ENCODE measurements at places on chromosomes 16 and 17.

- DNase-seq: peak; percentile 25
Observed at GRCh38 chr17:41334385-41335305, 16.0 kb downstream of the KRT33A start.

GRCh38 chr16:24983561-24983960, 31.6 kb downstream of the ARHGAP17 start:
- no peak for DNase-seq

DNA sequence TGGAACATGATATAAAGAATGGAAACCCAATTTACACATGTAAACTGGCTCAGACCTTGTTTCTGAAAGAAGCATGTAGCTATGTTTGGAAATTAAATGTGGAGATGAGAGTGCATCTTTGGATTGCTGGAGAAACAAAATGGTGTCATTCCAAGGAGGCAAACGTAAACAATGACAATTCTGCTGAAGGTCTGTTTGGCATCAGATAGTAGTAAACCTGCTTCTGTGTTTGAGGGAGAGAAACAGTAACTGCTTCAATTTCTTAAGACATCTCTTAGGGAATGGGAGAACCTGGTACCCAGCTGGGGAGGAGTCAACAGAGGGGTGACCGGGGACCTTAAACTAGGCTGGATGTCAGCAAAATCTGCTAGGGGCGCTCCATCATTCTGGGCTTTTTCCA, 23.5 kb downstream of the GPRC5B start:
- no peak for DNase-seq

GRCh38 chr17:72219137-72219823, 98.5 kb downstream of the SOX9 start:
- no peak for DNase-seq

DNA sequence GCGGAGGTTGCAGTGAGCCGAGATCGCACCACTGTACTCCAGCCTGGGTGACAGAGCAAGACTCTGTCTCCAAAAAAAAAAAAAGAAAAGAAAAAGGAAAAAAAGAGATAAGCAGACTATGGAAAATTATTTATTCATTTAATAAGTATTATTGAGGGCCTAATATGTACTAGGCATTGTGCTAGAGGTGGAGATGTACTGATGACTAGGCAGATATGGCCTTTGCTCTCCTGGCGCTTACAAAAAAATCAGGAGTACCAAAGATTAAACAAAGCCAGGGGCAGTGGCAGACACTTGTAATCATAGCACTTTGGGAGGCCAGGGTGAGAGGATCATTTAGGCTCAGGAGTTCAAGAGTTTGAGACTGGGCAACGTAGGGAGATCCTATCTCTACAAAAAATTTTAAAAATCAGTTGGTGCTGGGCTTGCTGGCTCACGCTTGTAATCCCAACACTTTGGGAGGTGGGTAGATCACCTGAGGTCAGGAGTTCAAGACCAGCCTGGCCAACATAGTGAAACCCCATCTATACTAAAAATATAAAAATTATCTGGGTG, 10.4 kb upstream of the TNRC6A start:
- no peak for DNase-seq

Measured in common myeloid progenitor, CD34-positive (primary cell).